Osteoblast (primary cell): ENCODE measurements at places on chromosomes 3 and 15.

DNA sequence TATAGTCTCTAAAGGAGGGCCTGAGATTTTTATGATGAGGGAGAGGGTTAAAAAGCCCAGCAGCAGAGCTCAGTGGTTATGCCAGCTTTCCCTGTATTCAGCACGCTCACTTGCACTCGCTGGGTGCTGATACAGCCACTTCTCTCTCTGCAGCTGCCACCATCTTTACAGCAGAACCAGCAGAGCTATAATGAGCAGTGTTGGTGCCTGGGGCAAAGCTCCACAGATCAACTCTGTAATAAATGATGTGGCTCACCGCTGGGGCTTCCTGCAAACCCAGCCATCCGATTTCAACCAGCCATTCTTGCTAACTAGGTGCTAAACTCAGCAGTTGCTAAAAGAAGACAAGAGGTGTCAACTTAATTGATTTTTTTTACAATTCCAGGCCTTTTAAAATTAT, 48.0 kb downstream of the ARNT2 start:
- peaks cover 28% of the 10 kb centered on the region for H3K4me1 ChIP-seq
- no peak overlapping the region for H3K27ac ChIP-seq
- no peaks in the 10 kb centered on the region for H3K27me3 ChIP-seq
- no peaks in the 10 kb centered on the region for H3K36me3 ChIP-seq
- H3K4me3 ChIP-seq, result no peak overlapping the region
- DNase-seq, result no peak

DNA sequence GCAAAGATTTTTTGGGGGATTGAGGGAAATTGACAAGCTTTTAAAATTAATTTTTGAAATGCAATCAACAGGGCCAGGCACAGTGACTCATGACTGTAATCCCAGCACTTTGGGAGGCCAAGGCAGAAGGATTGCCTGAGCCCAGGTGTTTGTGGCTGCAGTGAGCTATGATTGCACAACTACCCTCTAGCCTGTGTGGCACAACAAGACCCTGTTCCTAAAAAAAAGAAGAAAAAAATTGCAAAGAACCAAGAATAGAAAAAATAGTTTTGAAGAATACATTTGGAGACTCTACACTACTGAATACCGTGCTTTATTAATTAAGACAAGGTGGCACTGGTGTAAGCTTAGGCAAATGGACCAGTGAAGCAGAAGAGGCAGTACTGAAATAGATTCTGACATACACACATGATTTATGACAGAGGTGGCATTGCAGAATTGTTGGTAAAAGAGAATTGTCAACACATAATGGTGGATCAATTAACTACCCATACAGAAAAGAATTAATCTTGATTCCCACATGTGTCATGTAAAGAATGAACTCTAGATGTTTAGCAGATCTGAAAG, 443.3 kb upstream of the ATP11B start:
- no peaks in the 10 kb centered on the region for H3K4me1 ChIP-seq
- no peak for DNase-seq
- no peaks in the 10 kb centered on the region for H3K27me3 ChIP-seq
- no peak overlapping the region for H3K4me3 ChIP-seq

- no peaks in the 10 kb centered on the region for H3K27me3 ChIP-seq
- DNase-seq, result peak; percentile 62
- H3K4me1 ChIP-seq, result peaks cover 6% of the 10 kb centered on the region
- peaks cover 11% of the 10 kb centered on the region for H3K36me3 ChIP-seq
Measured at GRCh38 chr3:119469418-119470189, 841 bp downstream of the POGLUT1 start.

- H3K27me3 ChIP-seq, result no peaks in the 10 kb centered on the region
- no peaks in the 10 kb centered on the region for H3K4me1 ChIP-seq
- H3K27ac ChIP-seq, result no peak overlapping the region
Measured at GRCh38 chr3:137845194-137845593, 81.1 kb downstream of the SOX14 start.

GRCh38 chr3:69698728-69699127, 40.5 kb upstream of the MITF start:
- no peak overlapping the region for H3K27ac ChIP-seq
- H3K27me3 ChIP-seq, result no peaks in the 10 kb centered on the region
- H3K4me1 ChIP-seq, result no peaks in the 10 kb centered on the region
- no peak for DNase-seq
- no peaks in the 10 kb centered on the region for H3K36me3 ChIP-seq

DNA sequence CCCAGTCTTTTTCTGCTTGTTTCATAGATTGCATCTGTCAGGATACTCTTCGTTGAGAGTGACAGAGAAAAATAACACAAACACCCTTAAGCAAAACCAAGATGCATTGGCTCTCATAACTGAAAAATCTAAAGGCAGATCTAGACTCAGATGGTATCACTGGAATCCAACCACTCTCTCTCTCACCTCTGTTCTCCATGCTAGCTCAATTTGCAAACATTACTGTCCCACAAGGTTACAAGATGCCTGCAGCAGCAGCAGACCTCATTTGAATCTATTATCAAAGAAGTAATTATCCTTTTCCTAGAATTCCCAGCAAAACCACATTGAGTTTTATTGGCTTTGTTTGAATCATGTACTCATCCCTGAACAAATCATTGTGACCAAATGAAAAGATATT, 19.1 kb upstream of the PCOLCE2 start:
- DNase-seq, result no peak
- H3K27ac ChIP-seq, result no peak overlapping the region
- no peaks in the 10 kb centered on the region for H3K36me3 ChIP-seq
- H3K4me1 ChIP-seq, result peaks cover 11% of the 10 kb centered on the region
- H3K27me3 ChIP-seq, result no peaks in the 10 kb centered on the region
- no peak overlapping the region for H3K4me3 ChIP-seq

DNA sequence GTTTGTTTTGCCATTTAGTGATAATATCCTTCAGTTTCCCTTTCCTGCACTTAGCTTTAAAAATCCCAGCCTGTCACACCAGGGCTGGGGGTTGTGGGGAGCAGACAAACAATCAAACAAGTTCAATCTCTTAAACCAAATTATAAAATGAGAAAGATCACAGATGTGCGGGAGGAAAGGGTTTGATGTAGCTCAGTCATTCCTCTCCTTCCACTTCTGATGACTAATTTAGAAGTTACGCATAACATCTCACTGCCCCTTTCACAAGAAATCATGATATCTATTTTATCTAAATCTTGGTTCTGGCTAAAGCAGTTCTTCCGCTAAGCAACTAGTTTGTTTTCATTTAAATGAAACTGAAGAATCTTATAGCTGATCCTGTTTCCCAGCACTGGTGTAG, 34.1 kb upstream of the ATG7 start:
- H3K4me3 ChIP-seq, result peak overlapping the region; percentile 45
- H3K27me3 ChIP-seq, result no peaks in the 10 kb centered on the region
- peak overlapping the region; percentile 95 for H3K27ac ChIP-seq

DNA sequence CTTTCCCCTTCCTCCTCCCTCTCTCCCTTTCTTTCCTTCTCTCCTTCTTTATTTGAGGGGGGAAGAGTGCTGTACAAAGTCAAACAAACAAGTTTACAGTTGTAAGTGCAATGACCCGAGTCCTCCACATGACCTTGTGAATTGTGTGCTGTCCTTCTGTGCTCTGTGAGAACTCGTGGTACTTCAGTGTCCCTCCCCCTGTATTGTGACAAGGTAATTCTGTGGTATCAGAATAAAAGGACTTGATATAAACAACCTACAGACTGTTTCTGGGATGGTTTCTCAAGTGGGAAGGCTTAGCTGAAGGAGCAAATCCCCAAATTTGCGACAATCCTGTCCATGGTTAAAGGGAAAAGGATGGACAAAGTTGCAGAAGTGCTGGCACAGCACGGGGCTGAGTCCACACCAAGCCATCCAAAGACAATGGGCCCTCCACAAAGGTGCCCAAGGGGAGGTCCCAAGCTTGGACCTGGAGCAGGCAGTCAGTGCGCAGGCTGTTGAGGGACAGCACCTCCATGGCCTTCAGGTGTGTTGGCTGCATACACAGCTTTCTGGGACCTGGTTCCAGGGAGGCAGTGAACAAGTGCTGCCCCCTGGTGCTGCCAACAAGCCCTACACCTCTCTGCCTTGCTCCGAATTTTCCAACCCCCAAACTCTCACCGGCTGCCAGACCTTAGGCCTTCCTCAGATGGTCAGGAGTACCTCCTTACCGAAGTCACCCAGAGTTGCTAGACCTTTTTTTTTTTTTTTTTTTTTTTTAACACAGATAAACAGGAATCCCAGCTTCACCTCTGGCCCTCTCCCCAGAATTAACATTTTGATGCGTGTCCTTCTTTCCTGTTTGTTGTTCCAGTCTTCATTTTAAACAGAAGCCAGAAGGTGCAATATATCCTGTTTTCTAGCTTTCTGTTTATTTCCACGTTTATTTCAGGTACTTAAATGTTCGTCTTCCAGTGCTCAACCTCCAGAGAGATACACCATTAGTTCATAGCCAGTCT, 2.6 kb upstream of the APEH start:
- H3K27ac ChIP-seq, result no peak overlapping the region
- peaks cover 11% of the 10 kb centered on the region for H3K36me3 ChIP-seq
- peak; percentile 97 for DNase-seq
- peaks cover 3% of the 10 kb centered on the region for H3K27me3 ChIP-seq
- H3K4me3 ChIP-seq, result no peak overlapping the region
- peaks cover 19% of the 10 kb centered on the region for H3K4me1 ChIP-seq

GRCh38 chr3:23830869-23831484, 25.2 kb downstream of the UBE2E1 start:
- no peaks in the 10 kb centered on the region for H3K27me3 ChIP-seq
- no peak overlapping the region for H3K27ac ChIP-seq
- DNase-seq, result no peak
- H3K4me1 ChIP-seq, result no peaks in the 10 kb centered on the region
- H3K4me3 ChIP-seq, result no peak overlapping the region

DNA sequence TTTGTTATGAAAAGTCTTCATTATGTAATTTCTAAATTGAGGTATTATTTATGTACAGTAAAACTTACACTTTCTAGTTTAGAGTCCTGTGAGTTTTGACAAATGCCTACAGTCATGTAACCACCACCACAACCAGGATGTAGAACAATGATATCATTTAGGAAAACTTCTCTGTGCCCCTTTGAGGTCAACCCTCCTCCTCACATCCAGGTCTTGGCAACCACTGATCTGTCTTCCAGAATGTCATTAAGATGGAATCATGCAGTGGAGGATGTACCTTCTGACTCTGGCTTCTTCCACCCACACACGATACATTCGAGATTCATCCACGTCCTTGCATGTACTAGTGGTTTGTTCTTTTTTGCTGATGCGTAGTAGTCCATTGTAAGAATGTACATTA, 23.2 kb downstream of the MINAR1 start:
- DNase-seq, result no peak
- H3K27me3 ChIP-seq, result peaks cover 3% of the 10 kb centered on the region
- H3K27ac ChIP-seq, result no peak overlapping the region

DNA sequence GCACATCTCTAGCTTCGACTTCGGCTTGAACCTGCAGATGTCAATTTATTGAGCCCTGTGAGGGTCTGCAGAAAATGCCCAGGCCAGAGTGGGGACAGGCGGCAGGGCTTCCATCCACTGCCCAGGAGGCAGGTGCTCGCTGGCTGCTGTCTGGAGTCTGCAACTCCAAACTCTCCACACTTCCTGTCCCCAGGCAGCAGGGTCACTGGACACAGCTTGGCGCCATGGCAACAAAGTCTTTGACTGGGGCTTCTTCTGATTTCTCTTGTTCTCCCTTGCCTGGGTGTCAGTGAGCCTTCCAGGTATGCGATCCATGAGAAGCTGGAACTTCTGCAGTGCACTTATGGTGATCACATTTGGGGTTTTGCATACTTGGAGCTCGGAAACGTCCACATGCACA, 33.5 kb downstream of the SV2B start:
- no peaks in the 10 kb centered on the region for H3K27me3 ChIP-seq
- H3K27ac ChIP-seq, result no peak overlapping the region
- DNase-seq, result no peak
- no peaks in the 10 kb centered on the region for H3K4me1 ChIP-seq

DNA sequence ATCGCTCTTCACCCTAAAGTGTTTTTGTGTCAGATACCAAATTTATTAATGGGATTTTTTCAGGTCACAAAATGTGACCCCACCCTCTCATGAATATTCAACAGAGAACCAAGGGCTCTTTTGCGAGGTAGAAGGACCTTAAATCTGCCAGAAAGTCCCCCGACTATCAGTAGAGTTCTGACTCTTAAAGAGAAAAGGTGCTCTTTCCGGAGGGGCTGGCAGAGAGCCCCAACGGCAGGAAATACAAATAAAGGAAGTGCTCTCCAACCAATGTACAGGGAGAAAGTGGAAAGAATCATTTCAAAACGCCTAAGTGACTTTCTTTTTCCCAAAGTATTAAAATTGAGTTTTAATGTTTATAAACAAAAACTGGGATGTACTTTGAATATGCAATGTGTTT, 517.2 kb downstream of the FOXP1 start:
- peak overlapping the region; percentile 97 for H3K27ac ChIP-seq
- no peak for DNase-seq
- H3K4me3 ChIP-seq, result no peak overlapping the region

GRCh38 chr3:143221446-143221845, 101.9 kb downstream of the CHST2 start:
- no peaks in the 10 kb centered on the region for H3K4me1 ChIP-seq
- no peaks in the 10 kb centered on the region for H3K27me3 ChIP-seq
- no peak for DNase-seq

DNA sequence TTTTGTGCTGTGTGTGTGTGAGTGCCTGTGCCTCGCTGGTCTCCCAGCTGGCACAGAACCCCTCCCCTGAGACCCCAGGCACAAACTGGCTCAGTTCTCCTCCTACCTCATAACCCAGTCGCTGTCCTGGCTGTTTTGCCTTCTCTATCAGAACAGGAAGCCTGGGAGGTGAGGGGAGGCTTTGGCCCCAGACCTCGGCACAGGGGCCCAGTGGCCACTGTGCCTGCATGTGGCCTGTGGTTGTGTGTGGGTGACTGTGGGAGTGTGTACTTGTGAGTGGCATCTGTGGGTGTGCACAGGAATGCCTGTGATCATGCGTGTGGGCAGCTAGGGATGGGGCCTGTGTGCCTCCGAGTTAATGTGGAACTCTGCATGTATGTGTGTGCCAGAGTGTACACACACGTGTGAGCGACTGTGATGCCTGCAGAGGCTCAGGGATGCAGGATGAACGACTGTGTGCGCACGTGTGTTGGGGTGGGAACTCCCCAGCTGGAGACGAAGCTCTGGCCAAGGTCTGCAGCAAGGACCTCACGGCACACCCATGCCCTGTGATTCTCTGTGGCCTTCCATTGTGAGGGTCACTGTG, 32.3 kb downstream of the PSTPIP1 start:
- H3K4me1 ChIP-seq, result peaks cover 3% of the 10 kb centered on the region
- no peak for DNase-seq
- H3K27ac ChIP-seq, result no peak overlapping the region

GRCh38 chr3:24263069-24263668, 231.5 kb downstream of the THRB start:
- no peaks in the 10 kb centered on the region for H3K4me1 ChIP-seq
- no peak overlapping the region for H3K27ac ChIP-seq
- no peak for DNase-seq
- H3K27me3 ChIP-seq, result peaks cover 42% of the 10 kb centered on the region

DNA sequence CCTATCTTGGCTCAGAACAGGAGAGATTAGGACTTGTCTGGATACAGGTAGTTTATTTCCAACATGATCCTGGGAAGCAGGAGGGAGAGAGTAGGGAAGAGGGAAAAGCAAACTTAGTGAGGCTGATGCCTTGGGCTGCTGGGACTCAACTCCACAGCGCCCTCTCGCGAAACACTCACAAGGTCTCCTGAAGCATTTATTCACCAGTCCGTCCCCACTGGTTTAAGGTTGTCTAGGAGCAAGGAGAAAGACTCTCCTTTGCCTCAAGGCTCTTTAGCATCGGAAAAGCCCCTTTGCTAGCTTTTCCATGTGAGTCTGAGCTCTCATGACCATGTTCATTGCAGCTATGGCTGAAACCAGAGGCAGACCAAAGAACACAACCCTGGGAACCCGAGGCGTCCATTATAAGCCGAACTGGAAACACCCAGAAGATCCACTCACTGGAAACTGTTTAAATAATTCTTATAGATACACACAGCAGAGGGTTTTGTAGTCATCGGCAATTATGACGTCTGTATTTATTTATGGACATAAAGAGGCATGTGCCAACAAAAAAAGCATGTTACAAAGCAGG, 244.5 kb downstream of the CD47 start:
- peak; percentile 68 for DNase-seq
- H3K36me3 ChIP-seq, result no peaks in the 10 kb centered on the region
- no peaks in the 10 kb centered on the region for H3K27me3 ChIP-seq
